ENCODE measurements at places on chromosomes 4 and X.

- no peak for DNase-seq
These were observed 14.6 kb upstream of the KIAA0232 start for GRCh38 chr4:6767748-6768538.

- no peak for DNase-seq
These were observed 118.5 kb upstream of the GUCY1A1 start for GRCh38 chr4:155548173-155548572.

- DNase-seq, result no peak
These were observed 43.2 kb downstream of the SCFD2 start for GRCh38 chr4:53322696-53323095.

GRCh38 chrX:7045238-7045955, 102.1 kb upstream of the STS start:
- no peak for DNase-seq

GRCh38 chrX:81615979-81616378, 414.1 kb downstream of the SH3BGRL start:
- no peak for DNase-seq

DNA sequence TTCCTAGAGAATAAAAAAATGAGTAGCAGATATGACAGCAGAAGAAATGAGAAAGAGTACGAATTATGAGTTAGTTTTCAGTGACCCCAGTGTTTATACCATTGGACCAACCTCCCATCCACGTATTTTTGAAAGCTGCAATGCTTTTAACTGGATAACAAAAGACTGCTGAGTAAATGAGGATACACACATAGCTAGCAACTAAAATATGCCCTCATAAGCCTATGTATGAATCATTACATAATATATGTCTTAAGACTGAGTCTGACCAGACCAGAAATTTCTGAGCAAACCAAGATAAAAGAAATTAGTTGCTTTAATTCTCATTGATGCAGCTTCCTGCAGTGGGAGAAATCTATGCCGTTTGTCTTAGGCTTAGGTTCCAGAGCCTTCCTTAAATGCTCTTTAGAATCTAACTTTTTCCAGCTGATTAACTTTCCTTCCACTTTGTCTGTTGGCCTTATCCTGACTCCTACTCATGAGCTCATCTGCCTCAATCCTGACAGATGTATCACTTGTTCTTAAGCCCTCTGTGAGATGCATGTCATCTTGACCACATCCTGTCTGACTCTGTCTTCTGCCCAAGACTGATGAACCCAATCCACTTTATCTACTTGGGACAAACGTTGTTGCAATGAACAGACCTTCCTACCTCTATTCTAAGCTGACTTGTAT, 301.4 kb upstream of the AADAT start:
- no peak for DNase-seq

GRCh38 chr4:109559983-109560686, at the start of gene MCUB:
Gene MCUB, plus strand, starts transcription at chr4:109560246. Its CDS starts 92 bp downstream, at chr4:109560338.
- DNase-seq, result peak; percentile 93

DNA sequence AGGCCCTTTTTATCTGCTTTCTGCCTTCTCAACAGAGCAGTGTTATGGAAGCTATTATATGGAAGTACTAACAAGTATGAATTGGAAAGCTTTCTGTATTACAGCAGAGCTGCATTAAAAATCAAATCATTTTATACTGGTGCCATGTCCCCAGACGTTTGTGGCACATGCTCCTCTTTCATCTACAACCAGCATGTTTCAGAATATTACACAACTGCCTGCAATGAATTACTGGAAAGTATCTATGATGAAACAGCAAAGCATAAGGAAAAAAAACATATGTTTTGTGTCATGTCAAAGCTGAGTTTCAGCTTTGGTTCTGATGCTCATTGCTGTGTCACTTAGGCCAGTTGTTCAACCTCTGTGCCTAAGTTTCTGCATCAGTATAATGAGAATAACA, 576.8 kb downstream of the GBA3 start:
- no peak for DNase-seq

DNA sequence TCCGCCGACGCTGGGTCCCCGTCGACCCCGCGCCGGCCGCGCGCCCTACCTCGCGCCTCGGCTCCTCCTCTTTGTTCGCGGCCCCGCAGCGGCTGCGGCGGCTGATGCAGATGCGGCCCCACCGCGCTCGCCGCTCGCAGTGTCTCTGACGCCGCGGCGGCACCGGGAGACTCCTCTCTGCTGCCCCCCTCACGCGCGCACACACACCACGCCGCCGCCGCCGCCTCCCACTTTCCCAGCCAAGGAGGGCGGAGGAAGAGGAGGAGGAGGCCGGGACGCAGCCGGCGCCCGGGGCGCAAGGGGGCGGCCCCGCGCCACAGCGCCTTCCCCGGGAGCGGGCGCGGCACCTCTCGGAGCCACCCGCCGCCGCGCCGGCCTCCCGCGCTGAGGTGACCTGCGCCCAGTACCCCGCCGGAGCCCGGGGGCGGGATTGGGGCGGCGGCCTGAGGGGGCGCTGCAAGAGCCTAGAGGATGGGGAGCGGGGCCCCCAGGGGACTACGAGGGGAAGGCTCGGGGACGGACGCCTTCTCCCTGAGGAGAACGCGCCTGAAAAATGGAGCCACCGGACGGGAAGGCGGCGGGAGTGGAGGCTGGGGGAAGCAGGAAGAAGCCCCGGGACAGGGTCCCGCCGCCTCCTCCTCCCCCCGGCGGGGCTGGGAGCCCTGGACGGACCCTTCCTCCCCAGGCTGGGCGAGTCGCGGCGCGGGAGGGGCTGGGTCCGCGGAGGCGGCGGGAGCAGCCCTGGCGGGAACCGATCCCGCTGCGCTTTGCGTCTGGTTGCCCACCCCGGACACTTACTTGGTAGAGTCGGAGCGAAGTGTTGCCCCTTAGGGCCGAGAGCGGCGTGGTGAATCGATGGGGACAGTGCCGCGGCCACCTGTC, at the start of gene SH3RF1:
Gene SH3RF1, minus strand, starts transcription at position 147 of the 882 bp plus-strand sequence. CDS start 1,744 bp downstream, outside the sequence.
- DNase-seq, result peak; percentile 12

- DNase-seq, result peak; percentile 67
These were observed 24.5 kb downstream of the TMSB4X start for GRCh38 chrX:12999422-12999821.

GRCh38 chrX:32749070-32749469, 462.3 kb downstream of the DMD start:
- no peak for DNase-seq

GRCh38 chrX:20350596-20350995, 83.9 kb upstream of the RPS6KA3 start:
- no peak for DNase-seq

DNA sequence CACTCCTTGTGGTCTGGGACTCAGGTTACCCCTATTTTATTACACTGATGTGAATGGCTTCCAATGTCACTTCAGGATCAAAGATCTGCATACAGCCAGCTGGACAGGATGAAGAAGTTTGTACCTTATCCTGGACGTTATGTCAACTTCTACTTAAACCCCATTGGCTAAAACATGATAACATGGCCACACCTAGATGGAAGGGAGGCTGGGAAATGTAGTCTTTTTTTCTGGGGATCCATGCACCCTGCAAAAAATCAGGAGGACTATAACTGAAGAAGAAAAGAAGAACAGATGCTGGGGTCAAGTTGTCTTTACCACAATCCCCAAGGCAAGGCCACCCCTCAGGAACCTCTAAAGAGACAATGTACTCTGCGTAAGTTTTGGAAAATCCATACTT, 459.2 kb downstream of the BCOR start:
- no peak for DNase-seq

DNA sequence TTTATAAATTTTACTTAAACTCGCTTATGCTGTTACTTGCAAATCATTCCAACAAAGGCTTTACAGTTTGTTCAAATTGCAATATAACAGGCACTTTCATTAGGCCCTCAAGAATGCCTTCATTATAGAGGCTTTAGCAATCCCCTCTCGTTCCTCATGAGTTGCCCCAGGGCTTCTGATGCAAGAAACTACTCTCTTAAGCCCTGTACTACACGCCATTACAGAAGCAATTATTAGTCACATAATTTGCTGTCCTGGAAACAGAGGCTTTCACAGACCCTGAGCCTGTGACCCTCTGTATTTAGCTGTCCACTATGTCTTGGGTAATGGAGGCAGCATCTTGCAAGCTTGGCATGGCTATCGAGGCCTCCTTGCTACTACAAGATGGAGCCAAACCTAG, 965.9 kb upstream of the DIAPH2 start:
- DNase-seq, result no peak

GRCh38 chrX:148161701-148162100, 180.6 kb downstream of the FMR1NB start:
- DNase-seq, result no peak

GRCh38 chr4:2255501-2256155, 6.3 kb downstream of the MXD4 start:
- no peak for DNase-seq

GRCh38 chr4:107991945-107992630, 2.4 kb downstream of the HADH start:
- no peak for DNase-seq

DNA sequence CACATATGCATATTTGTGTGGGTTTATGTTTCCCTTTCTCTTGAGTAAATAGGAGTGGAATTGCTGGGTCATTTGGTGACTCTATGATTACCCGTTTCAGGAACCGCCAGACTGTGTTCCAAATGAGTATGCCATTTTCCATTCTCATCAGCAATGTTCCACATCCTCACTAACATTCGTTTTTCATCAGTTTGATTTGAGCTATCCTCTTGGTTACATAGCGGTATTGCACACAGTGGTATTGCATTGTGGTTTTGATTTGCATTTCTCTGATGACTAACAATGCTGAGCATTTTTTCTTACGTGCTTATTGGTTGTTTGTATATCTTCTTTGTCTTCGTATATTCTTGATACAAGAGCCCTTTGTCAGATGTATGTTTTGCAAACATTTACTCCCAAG, 218.0 kb upstream of the AMOT start:
- DNase-seq, result no peak

- no peak for DNase-seq
These were observed 1495.5 kb downstream of the PCDH18 start for GRCh38 chr4:136036744-136037143.

GRCh38 chr4:47032405-47033106, 1.2 kb downstream of the GABRB1 start:
- DNase-seq, result peak; percentile 8

GRCh38 chrX:30364229-30364628, 55.0 kb upstream of the NR0B1 start:
- no peak for DNase-seq

GRCh38 chr4:105896461-105896942, 1.2 kb downstream of the NPNT start:
- no peak for DNase-seq

- DNase-seq, result no peak
These were observed 57.3 kb downstream of the STOX2 start for GRCh38 chr4:183962419-183962818.

DNA sequence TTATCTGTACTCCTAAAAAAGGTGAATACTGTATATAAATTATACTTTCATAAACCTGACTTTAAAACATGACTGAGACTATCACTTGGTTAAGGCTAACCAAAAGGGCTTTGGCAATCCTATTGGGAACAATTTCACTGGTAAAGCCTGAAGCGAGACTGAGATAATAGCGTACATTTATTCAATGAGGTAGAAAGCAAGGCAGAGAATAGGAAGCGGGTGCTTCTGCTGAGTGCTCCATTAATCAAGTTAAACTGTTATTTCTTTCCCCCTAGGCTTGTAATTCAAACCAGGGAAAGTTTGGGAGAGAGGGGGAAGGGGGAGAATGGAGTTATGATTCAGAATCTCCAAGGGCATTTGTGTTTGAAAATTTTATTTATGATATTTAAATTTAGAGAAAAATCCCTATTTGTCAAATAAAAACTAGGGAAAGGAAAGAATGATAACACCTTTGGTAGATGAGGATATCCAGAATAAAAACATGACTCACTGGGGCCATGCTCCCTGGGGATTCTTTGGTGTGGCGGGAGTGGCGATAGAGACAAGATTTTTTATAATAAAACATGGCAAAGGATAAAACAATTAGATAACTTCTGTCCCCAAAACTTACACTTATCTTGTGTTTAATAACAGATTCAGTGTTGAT, 34.6 kb upstream of the SORBS2 start:
- DNase-seq, result no peak

- peak; percentile 76 for DNase-seq
These were observed 1.2 kb downstream of the BCOR start for GRCh38 chrX:40096395-40097091.

- no peak for DNase-seq
These were observed 15.1 kb downstream of the TEC start for GRCh38 chr4:48254381-48255071.
